Adrenal gland (tissue), 19 donors: ENCODE measurements at places on chromosomes 3 and 15. TPM values are rescaled to one million over a fixed set of nuclear protein-coding genes. Genes with fewer than 3 reads are reported as not detected.
A peak's percentile ranks its signal among the peaks of the same experiment; 100 is the strongest.

GRCh38 chr3:150613034-150613433 is 9.9 kb downstream of the SELENOT start:
- H3K4me1 ChIP-seq, result peaks cover 5% of the 10 kb centered on the region
- no peaks in the 10 kb centered on the region for H3K27me3 ChIP-seq
- no peak overlapping the region for H3K27ac ChIP-seq
- H3K36me3 ChIP-seq, result peaks cover 6% of the 10 kb centered on the region

DNA sequence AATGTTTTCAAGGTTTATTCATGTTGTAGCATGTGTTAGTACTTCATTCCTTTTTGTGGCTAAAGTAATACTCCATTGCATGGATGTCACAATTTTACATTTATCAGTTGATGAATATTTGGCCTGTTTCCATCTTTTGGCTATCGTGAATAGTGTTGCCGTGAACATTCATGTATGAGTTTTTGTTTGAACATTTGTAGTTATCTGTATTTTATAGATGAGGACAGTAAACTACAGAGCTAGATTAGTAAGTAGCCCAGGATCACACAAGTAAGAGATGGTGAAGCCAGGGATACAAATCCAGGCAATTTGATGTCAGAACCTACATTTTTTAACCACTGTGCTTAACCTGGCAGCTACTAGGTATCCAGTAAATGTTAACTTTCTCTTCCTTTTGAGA is 63.2 kb downstream of the ASTE1 start:
- H3K27ac ChIP-seq, result no peak overlapping the region
- no peaks in the 10 kb centered on the region for H3K27me3 ChIP-seq
- no peak overlapping the region for H3K4me3 ChIP-seq
- peaks cover 25% of the 10 kb centered on the region for H3K36me3 ChIP-seq
- H3K4me1 ChIP-seq, result no peaks in the 10 kb centered on the region

DNA sequence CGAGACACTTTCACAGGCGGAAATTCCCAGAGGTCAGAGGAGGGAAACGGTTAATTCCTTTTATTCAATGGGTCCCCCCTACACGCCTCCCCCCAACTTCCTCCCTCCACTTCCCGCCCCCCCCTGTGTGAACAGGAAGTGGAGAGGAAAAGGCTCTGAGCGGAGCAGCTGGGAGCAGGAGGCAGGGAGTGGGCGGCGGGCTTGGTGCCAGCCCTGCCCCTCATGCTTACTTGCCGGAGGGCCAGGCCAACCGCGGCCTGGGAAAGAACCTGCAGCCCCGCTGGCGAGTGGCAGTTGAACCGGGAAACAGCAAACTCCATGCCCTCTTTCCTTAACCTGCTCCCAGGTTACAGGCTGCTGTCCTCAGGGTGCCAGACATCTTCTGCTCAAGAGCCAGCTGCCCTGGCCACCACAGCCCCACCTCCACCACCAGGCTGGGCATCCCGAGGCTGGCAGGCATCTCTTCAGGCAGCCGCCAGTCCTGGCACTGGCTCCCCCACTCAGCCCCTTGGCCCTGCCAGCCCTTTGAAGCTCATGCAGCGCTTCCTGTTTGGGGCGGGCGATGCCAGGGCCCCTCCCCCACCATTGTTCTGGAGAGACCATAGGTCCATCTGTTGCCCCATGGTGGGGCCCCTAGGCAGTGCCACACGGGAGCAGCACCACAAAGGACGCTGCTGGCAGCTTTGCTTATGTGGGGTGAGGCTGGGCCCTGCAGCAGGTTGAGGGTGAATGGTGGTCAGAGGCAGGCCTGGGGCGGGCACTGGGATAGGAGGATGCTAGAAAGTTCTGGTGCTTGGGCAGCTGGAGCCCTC is 12.9 kb downstream of the VPS18 start:
- no peaks in the 10 kb centered on the region for H3K27me3 ChIP-seq
- H3K27ac ChIP-seq, result peak overlapping the region; percentile 97
- peaks cover 52% of the 10 kb centered on the region for H3K4me1 ChIP-seq
- no peak overlapping the region for H3K4me3 ChIP-seq

Gene FANCD2OS
- total RNA-seq, result not detected

DNA sequence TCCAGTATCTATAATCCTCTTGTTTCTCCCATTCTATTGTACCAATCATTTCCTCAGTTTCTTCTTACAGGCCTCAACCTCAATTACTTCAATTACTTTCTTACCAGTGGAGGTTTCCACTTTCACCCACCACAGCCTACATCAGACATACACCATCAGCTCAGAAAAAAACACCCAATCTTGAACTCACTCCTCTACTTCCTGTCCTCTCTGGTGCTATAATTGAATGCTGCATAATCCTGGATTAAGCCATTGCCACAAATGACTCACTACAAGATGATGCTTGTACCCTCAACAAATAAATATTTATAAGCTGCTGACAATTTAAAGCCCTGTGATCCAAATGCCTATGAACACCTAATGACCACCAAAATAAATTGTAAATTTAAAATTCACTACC is 18.5 kb downstream of the RYK start:
- H3K4me1 ChIP-seq, result peaks cover 45% of the 10 kb centered on the region
- H3K27me3 ChIP-seq, result no peaks in the 10 kb centered on the region
- H3K36me3 ChIP-seq, result no peaks in the 10 kb centered on the region

GRCh38 chr3:170095771-170096170 is 58.0 kb downstream of the GPR160 start:
- no peak overlapping the region for H3K27ac ChIP-seq
- H3K4me1 ChIP-seq, result no peaks in the 10 kb centered on the region
- no peak for DNase-seq
- H3K4me3 ChIP-seq, result no peak overlapping the region
- H3K36me3 ChIP-seq, result no peaks in the 10 kb centered on the region
